ENCODE measurements at places on chromosomes 6 and 20. TPM values are rescaled to one million over a fixed set of nuclear protein-coding genes. Genes with fewer than 3 reads are reported as not detected.

The PSORS1C1 gene
- total RNA-seq, result 1.9 TPM

The FLRT3 gene
- total RNA-seq, result 0.22 TPM

- DNase-seq, result no peak
Observed at GRCh38 chr6:40965046-40965445, 74.0 kb downstream of the UNC5CL start.

- DNase-seq, result no peak
Observed at GRCh38 chr6:96017070-96017359, 1.2 kb downstream of the FUT9 start.

GRCh38 chr6:43738877-43739641, 31.0 kb upstream of the VEGFA start:
- no peak for DNase-seq

DNA sequence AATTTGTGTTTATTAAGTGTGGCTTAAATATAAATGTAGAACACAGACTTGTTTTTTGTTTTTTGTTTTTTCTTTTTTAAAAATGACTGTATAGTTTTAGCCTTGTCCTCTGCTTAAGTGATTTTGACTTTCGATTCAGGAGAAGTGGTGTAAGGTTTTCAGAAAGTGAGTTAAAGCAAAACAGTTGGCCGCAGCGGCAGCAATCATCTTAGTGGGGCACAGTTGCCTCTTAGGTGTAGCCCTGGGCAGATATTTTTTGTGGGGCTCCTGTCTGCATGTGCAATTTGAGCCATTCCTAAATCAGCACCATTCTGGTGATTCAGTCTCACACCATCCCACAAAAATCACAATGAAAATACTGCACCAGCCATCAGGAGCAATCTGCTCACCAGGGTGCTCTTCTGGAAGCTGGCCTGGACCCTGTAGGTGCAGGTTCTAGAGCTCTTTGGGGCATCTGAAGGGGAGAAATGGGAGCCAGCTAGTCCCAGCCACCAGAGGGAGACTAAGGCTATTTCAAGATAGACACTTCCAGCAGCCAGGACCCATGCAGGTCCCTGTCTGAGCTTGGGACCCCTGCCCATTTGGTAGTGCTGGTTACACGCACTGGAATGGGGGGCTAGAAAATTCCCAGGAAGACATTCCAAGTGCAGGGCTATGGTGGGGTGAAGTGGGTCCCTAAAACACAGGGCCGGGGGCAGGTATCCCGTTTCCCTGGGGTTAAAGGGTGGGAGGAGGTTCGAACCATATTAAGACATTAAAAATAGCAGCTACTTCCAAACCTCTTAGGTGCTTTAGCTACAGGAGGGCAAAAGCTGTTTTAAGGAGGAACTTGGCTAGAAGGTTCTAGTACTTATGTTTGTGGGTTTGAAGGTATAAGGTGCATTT, 156.6 kb downstream of the NFATC2 start:
- DNase-seq, result no peak

DNA sequence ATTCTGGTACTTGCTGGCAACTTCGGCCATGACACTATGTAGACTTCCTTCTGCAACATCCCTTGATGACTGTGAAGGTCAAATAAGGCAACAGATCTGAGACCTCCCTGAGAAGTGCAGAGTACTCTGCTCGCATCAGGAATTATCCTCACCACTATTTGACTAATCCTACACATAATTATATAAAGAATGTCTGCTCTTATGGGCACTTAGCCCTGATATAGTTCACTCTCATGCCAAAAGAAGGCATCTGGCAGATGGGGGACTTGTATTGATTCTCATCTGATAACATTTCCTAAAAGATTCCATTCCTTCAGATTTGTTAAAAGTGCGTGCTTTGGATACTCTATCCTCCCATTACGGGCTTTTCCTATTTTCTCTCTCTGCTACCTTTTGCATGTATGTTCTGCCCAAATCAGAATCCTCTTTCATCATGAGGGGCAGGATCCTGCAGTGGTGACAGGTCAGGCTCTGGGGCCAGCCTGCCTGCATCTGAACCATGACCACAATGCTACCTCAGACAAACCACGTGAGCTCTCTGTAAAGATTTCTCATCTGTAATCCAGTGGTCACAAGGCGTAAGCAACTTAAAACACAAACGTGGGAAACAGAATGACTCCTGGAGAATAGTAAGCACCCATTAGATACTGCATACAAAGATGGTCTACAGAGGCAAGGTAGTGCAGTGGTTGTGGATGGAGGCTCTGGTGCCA, 134.0 kb downstream of the GJA10 start:
- no peak for DNase-seq

Measured in Right ventricle myocardium inferior (tissue), 1 donor.